ENCODE measurements at places on chromosomes 7 and 10.
A peak's percentile ranks its signal among the peaks of the same experiment; 100 is the strongest.

GRCh38 chr10:101768791-101769170 lies 7.1 kb downstream of the FGF8 start:
- DNase-seq, result no peak

DNA sequence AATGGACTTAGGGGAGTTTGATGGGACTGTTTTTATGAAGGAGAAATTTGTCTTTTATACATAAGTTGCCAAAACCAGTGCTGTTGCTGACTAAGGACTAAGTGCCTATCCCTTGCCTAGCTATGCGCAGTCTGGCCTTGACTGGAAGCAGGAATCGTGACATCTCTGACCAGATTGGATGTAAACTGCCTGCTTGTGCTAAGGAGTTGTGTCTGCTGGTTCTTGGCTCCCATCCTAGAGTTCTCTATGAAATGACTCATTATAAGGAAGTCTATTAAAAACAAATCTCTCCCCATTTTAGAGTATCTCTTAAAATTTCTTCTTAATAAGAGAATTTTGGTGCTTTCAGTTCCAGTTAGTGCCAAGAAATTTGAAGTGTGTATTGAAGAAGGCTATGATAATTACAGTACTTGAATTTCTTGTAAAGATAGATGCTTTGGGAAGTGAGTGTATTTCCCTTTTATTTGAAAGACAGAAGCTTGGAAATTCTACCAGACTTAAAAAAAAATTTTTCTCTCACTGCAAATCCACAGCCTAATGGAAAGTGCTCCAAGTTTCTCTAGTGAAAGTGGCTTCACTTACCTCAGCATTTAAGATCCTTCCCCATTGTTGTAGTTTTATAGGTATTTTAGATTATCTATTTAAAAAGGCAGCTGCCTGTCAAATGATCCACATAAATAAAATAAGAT lies 77.6 kb downstream of the BICC1 start:
- no peak for DNase-seq

- DNase-seq, result no peak
These were observed 28.2 kb downstream of the ZCCHC24 start for GRCh38 chr10:79417266-79417665.

DNA sequence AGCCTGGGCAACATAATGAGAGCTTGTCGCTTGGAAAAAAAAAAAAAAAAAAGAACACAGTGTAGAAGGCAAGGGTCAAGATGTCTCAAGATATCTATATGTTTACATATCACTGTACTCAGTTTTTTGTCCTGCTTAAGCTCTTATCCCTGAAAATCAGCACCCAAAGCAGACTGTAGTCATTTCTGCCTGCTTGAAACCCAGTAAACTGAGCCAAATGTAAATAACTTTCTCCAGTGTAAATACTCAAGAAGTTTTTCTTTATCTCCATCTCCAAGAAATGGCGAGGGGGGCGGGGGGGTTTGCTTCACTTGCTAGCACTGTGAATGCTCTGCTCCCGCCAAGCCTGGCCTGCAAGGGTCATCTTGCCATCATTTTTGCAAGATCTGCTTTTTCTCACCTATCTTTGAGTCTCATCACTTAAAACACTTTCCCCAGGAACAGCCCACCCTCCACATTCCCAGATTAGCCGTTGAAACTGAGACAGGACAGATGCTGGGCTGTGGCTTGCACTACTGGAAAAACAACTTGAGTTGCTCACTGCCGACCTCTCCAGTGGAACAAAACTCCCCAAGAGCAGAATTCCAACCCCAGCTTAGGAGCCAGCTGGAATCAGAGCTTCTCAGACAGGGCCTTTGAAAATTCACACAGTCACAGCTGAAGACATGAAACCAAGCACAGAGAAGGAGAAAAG lies 54.6 kb downstream of the AFAP1L2 start:
- no peak for DNase-seq

- no peak for DNase-seq
These were observed 222.0 kb downstream of the TWIST1 start for GRCh38 chr7:18895456-18895855.

DNA sequence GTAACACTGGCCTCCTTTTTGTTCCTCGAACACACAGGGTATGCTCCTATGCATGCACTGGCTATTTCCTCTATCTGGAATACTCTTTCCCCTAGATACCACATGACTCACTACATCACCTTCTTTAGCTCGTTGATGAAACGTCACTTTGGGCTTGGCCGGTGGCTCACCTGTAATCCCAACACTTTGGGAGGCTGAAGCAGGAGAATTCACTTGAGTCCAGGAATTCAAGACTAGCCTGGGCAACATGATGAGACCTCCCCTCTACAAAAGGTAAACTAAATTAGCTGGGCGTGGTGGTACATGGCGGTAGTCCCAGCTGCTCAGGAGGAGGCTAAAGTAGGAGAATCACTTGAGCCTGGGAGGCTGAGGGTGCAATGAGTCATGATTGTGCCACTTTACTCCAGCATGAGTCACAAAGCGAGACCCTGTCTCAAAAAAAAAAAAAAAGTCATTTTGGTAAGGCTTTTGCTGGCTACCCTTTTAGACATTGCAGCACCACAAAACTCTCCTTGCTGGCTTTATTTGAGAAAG lies 14.5 kb downstream of the ANKIB1 start:
- no peak for DNase-seq

DNA sequence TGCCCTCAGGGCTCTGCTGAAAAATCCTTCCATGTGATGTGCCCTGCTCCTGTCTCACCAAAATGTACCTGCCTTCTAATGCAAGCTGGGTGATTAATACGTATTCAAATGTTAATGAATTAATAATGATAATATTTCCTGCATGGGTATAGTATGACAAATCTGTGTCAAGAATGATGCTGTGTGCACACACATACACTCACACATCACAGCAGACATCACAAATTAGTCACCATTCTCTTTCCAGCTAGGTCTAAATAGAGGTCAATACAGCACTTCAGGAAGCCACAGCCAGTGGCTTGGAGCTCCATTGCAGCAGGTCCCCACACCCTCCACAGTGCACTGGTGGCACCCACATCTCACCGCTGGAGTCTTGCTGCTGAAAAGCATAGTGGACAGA lies 681.2 kb upstream of the NRP1 start:
- DNase-seq, result no peak

DNA sequence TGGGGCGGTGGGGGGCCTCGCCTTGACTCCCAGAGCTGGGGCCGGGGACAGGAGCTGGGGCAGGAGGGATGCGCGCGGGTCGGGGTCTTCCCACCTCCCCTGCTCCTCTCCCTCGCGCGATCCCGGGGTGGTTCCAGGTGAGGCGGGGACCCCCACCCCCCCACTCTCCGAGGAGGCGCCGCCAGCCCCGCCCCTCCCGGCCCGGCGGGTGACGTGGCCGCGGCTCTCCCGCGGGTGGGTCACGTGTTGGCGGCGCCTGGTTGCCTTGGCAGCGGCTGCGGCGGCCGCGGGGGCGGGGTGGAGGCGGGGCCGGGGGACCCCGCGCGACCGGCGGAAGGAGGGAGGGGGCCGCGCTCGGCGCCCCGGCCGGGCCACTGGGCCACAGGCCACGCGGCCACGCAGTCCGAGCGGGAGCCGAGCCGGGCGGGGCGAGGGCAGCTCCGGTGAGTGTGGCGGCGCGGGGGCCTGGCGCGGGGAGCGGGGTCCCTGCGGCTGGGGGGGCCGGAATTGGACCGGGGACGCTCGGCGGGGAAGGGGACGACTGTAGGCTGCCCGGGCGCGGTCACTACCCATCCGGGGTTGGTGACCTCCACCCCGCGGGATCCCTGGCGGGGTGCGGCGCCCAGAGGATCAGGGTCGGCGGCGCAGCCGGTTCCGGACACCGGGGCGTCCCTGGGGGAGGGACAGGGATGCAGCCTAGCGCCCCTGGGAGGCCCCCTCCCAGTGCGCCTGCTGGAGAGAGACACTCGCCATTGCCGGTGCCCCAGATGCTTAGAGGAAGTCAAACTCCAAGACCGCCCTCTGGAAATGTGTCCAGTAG lies at the start of gene ORAI2:
Gene ORAI2 (plus strand): TSS at position 357 of the 820 bp plus-strand sequence. CDS start 5,382 bp downstream, outside the sequence.
- peak; percentile 96 for DNase-seq

- DNase-seq, result no peak
These were observed 108.5 kb downstream of the FAM107B start for GRCh38 chr10:14665865-14666857.

- DNase-seq, result peak; percentile 91
These were observed 45.3 kb upstream of the PIK3AP1 start for GRCh38 chr10:96765406-96766240.

DNA sequence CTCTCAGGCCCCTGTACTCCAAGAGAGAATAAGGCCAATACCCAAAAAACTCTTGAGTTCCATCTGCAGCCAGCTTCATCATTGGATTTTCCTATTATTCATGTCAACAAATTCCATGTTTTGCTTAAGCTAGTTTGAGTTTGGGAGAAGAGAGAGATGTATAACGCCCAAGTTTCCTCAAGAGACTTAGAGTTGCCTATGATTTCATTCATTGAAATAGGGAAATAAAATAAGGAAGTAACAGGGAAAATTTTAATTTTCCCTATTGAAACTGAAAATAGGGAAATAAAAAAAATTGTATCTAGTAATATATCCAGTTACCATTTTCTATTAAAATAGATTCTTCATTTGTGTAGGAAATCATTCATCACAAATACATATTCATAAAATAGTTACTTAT lies 66.5 kb upstream of the SVIL start:
- DNase-seq, result no peak

GRCh38 chr7:92295391-92295790 lies 49.6 kb downstream of the ANKIB1 start:
- DNase-seq, result no peak

- DNase-seq, result no peak
These were observed 75.1 kb upstream of the KIAA1217 start for GRCh38 chr10:24133835-24134234.

- DNase-seq, result no peak
These were observed 130.1 kb downstream of the OTUD1 start for GRCh38 chr10:23568996-23569395.

GRCh38 chr10:35613597-35614226 lies 8.6 kb downstream of the GJD4 start:
- DNase-seq, result no peak

DNA sequence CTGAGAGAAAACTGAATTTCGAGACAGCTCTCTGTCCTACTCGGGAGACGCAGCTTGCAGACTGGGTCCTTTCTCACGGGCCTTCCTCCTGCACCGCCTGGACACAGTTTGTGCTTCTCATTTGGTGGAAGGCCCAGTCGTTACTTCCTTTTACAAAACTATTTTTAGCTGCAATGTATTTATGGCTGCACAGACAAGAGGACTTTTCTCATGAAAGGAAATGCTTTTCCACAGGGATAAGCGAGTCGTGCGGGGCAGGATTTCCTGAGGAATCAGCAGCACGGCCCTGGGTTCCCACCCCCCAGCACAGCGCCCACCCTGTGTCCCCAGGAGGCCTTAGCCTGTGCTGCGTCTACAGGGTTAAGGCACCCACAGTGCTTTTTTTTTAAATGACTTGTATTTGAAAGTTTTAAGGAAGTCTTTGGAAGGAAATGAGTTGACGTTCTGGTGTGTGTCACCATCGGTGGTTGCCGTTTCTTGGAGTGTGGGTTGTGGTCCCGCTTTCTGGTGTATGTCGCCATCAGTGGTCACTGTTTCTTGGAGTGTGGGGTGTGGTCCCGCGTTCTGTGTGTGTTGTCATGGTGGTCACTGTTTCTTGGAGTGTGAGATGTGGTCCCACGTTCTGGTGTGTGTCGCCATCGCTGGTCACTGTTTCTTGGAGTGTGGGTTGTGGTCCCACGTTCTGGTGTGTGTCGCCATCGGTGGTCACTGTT lies 50.9 kb downstream of the INPP5A start:
- peak; percentile 34 for DNase-seq

GRCh38 chr7:107133396-107133795 lies 35.4 kb upstream of the HBP1 start:
- DNase-seq, result no peak

- DNase-seq, result peak; percentile 38
These were observed 219.5 kb downstream of the POLR1F start for GRCh38 chr7:19489162-19489820.

DNA sequence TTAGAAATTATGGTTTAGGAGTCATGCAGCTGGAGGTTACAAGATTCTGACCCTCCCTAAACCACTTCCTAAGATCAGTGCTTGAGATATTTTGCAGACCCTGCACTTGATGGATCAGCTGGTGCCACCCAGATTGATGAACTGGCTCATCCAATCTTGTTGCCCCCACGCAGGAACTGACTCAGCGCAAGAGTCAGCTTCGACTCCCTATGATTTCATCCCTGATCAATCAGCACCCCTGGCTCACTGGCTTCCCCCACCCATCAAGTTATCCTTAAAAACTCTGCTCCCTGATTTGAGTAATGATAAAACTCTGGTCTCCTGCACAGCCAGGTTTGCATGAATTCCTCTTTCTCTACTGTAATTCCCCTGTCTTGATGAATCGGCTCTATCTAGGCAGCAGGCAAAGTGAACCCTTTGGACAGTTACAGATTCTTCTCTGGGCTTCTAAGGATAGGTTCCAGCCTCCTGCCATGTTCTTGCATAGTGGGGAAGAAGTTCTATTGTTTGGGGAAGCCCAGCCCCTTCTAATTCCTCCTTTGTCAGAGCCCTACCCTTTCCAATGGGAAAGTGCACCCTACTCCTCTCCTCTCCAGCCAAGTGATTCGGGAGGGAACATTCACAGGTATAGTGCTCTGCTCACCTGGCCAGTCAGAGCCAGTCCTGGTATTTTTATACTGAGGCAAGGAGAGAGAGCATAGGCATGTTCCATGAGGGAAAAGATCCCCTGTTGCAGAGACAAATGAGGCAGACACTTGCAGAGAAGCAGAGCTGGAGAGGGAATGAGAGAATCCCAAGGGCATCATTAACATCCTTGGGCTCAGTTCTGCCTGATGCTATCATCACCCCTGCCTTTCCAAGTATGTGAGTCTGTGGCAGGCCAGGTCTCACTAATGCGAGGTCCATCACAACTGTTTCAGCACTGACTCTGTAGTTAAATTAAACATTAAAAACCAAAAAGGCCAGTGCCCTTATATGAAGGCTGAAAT lies 224.4 kb upstream of the GALNT17 start:
- DNase-seq, result no peak

DNA sequence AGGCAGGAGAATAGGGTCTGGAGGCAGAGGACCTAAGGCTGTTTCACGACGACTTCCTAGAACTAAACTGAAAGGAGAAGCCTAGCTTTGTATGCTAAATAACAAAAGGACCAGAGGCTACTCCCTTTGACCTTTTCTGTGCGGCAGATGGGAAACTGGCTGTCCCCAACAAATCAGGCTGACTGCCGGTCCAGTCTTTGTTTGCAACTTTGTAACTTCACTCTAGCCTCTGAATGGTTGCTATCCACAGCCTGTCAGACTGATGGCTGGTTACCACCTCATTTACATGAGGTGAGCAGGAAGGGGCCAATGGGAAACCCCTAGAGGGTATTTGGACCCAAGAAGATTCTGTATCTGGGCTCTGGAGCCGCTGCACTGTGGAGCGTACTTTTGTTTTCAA lies 132.6 kb upstream of the SHH start:
- DNase-seq, result no peak

Data from activated effector memory CD4-positive, alpha-beta T cell treated with anti-CD3 and anti-CD28 coated beads, Interleukin-2, amount 50 U/mL, for 16 hours (primary cell).